ENCODE measurements at places on chromosomes 4 and X. TPM values are rescaled to one million over a fixed set of nuclear protein-coding genes. Genes with fewer than 3 reads are reported as not detected.
A peak's percentile ranks its signal among the peaks of the same experiment; 100 is the strongest.

GRCh38 chr4:184477201-184477999 is 3.0 kb upstream of the IRF2 start:
- H3K27ac ChIP-seq, result peak overlapping the region; percentile 52
- H3K36me3 ChIP-seq, result no peaks in the 10 kb centered on the region
- no peak overlapping the region for H3K4me3 ChIP-seq
- H3K4me1 ChIP-seq, result peaks cover 51% of the 10 kb centered on the region
- no peak for DNase-seq
- no peaks in the 10 kb centered on the region for H3K27me3 ChIP-seq

LCORL gene
- 8.5 TPM for total RNA-seq

DNA sequence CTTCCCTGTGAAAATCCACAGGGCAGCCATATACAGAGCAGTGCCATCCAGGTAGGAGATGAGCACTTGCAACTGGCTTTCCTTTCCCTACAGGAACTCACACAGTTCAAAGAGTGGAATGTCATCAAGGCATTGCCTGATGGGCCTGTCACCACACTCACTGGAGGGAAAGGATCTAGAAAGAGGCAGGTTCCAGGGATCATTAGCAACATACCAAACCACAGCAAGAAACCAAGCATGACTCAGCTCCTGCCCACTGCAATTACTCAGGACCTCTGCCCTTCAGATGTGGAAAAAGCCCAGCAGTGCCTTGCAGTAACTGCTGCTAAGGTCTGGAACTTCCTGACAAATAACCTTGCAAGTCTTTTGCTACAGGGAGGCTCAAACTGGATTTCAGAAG is 101.2 kb downstream of the ZNF674 start:
- no peak for DNase-seq
- no peak overlapping the region for H3K27ac ChIP-seq
- no peak overlapping the region for H3K4me3 ChIP-seq
- peaks cover 13% of the 10 kb centered on the region for H3K4me1 ChIP-seq
- H3K27me3 ChIP-seq, result no peaks in the 10 kb centered on the region

HS6ST2 gene
- total RNA-seq, result 0.22 TPM

GRCh38 chrX:97494756-97495372 is 611.2 kb downstream of the RPA4 start:
- no peaks in the 10 kb centered on the region for H3K36me3 ChIP-seq
- H3K27me3 ChIP-seq, result no peaks in the 10 kb centered on the region
- H3K27ac ChIP-seq, result no peak overlapping the region
- no peak for DNase-seq

DNA sequence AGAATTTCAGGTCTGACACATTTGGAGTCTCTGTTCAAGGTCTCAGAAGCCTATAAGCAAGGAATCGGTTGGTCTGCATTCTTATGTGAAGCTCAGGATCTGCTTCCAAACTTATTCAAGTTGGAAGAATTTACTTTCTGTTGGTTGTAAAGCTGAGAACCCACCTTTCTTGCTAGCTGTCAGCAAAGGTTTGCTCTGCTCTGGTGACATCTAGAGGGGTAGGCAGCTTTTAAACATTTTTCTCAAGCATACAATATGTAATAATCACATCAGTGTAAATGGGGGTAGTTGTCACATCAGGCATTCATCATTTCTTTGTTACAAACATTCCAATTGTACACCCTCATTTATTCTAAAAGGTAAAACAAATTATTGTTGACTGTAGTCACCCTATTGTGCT is 935.2 kb downstream of the TRAM1L1 start:
- DNase-seq, result no peak
- H3K4me3 ChIP-seq, result no peak overlapping the region
- no peaks in the 10 kb centered on the region for H3K27me3 ChIP-seq
- H3K36me3 ChIP-seq, result no peaks in the 10 kb centered on the region

GRCh38 chr4:167893531-167893930 is 198.8 kb upstream of the ANXA10 start:
- DNase-seq, result no peak
- no peaks in the 10 kb centered on the region for H3K4me1 ChIP-seq
- no peak overlapping the region for H3K4me3 ChIP-seq
- no peaks in the 10 kb centered on the region for H3K27me3 ChIP-seq
- H3K36me3 ChIP-seq, result no peaks in the 10 kb centered on the region

CSAG2 gene
- total RNA-seq, result not detected

Data from heart right ventricle (tissue), 16 donors.